Activated CD4-positive, alpha-beta T cell treated with anti-CD3 and anti-CD28 coated beads, Interleukin-2, amount 10 ng/mL, durations not matched to agents 7 days and 5 days (primary cell): ENCODE measurements at places on chromosomes 4 and X.

GRCh38 chr4:16111533-16111932 lies 27.7 kb upstream of the PROM1 start:
- no peak for DNase-seq

- no peak for DNase-seq
Observed at GRCh38 chr4:11469650-11470437, 41.1 kb upstream of the HS3ST1 start.

DNA sequence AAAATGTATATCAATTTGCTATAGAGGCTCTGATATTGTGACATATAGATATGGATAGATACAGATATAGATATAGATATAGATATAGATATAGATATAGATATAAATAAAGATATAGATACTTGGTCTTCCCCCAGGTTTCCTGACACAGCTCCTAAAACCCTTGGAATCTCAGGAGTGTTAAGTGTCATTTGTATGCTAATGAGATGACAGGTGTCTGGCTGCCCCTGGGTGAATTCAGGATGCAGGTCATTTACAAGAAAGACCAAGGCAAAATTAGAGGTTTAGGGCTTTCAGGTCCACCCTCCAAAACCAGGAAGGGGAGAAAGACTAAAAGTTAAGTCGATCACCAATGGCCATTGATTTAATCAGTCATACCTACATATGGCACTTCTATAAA lies 1034.8 kb downstream of the PDHA2 start:
- no peak for DNase-seq

- DNase-seq, result no peak
Observed at GRCh38 chr4:1218634-1219565, 30.0 kb downstream of the CTBP1 start.

DNA sequence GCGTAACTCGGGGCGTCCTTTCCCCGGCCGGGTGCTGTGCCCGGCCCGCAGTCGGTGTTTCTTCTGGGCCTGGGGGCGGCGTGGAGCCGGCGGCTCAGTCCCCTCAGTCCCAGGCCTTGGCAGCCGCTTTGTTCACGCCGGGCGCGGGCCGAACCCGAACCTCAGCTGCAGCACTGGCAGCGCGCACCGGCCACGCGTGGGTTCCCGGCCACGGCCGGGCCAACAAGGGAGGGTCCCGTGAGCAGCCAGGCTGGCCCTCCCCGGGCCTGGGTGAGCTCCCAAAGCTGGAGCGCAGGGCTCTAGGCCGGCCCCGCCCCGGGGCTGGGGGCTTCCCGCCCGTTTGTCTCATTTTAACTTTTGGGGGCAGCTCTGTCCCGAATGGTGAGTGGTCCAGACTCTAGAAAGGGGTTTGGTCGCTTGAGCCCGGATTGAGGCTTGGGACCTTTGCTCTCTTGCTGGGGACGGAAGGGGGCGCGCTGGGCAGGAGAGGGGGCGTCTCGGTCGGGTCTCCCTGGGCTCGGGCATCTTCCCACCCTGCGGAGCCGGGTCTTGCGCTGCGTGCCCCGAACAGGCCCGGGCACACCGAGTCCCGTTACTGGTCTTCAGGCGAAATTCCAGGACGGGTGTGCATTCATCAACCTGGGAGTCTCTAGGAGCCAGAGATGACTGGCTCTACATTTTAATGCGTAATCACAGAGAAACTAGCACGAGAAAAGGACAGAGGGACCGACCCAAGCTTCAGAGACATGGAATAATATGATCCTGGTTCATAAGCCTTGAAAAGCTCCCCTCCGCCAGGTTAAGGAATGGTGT lies 177.1 kb downstream of the CBR4 start:
- no peak for DNase-seq

DNA sequence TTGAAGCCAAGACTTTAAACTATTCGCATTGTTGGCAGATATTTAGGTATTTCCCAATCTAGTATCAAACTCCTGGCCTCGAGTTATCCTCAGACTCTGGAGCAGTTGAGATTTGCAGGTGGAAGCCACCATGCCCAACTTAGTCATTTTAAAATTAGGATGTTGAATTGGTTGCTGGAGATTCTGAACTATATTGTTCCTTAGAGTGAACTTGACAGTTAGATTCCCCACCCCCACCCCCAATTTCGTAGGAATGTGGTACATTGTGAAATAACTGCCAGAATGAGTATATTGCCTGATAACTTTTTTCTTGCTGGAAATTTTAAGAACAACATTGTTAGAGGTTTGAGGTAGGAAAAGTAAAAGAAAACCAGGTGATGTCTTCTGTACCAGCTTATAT lies 2.3 kb downstream of the NOCT start:
- DNase-seq, result no peak

DNA sequence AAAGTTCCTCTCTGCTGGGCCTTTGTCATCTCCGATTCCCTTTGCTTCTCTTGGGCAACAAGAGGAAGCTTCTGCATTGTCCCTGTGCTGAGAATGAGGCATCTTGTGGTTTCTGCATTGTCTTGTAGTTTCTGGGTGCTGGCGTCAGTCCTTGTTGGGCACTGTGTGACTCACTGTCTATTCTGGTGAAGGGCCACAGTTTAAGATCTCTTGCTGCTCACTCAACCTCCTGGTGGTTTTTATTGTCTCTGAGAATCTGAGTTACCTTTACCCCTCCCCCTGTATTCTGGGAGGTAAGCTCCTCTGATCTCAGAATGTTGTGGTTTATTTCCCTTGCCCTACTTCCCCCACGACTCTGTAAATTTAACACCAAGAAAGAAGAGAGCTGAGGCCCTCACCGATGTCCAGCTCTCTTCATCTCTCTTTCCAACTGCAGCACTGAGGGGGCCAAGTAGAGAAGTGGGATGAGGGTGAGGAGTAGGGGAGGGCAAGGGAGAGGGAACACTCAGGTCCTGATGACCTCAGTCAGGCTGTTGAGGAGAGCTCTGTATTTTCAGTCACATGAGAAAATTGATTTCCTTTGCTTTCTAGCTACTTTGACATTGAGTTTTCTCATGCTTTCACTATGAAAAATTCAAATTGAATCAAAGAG lies 441.6 kb upstream of the PITX2 start:
- no peak for DNase-seq

DNA sequence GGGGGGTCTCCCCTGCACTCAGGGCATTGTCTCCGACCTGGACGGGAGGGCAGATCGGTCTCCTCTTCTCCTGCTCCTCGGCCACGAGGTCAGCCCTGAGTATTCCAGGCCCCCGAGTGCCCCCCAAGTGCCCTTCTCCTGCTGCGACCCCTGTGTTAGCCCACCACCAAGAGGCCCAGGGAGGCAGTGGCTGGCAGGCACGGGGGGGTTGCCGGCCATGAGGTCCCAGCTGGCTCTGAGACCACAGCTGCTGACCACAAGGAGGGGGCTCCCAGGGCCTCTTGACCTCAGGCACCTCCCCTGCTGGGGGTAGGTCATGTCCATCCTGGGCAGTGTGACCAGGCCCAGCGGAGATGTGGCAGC lies 186.1 kb upstream of the PSAPL1 start:
- DNase-seq, result no peak

- peak; percentile 55 for DNase-seq
Observed at GRCh38 chr4:82865592-82865991, 25.4 kb downstream of the SEC31A start.

DNA sequence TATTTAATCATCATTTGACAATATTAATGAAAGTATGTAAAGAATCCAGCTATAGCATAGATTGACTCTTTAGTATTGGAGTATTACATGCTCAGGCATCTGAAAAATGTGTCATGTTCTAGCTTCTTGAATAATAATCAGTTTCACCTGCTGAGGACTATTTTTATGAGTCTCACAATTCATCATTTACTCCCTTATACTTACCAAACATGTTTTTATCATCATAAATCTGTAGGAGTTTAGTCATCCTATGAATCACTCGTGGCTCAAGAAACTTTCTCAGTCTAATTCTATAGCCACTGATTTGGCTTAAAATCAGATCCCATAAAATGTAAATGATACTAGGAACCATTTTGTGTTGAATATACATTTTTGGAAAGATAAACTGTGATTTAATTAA lies 1616.1 kb downstream of the C4orf33 start:
- DNase-seq, result no peak

DNA sequence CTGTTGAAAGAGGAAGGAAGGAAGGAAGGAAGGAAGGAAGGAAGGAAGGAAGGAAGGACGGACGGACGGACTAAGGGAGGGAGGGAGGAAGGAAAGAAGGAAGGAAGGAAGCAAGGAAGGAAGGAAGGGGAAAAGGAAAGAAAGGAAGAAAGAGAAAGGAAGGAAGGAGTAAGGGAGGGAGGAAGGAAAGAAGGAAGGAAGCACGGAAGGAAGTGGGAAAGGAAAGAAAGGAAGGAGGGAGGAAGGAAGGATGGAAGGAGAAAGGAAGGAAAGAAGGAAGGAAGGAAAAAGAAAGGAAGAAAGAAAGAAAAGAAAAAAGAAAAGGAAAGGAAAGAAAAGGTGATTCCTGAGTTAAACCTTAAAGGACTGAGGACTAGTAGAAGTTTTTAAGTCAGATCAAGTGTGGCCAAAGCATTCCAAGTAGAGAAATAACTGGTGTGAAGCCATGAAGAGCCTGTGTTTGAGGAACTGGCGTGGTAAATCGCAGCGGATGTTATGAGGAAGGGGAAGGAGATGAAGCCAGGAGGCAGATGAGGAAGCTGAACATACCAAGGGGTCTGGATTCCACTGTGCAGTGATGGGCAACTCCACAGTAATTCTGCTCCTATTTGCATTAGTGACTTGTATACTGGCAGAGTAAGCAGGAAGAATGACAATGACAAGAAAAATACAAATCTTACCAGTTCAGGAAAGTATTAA lies 163.5 kb downstream of the MGST2 start:
- DNase-seq, result no peak

DNA sequence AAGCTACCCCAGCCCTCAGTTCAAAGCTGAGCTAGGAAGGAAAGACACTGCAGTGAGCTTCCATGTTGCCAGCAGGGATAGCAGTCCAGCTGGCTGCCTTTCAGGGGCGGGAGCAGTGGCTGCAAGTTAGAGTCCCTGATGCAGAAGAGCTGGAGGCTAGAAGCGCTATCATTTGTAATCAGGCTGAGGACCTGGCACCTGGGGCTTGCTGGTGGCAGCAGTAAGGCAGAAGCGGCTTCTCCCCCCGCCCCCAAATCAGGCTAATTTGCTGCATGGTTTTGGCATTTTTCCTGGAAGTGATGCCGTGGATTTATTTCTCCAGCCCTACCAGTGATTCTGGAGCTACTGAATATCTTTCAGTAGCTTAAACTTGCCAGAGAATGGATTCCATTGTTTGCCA lies 203.3 kb downstream of the CLCN4 start:
- no peak for DNase-seq

GRCh38 chr4:161517941-161518340 lies 645.9 kb downstream of the FSTL5 start:
- DNase-seq, result no peak

DNA sequence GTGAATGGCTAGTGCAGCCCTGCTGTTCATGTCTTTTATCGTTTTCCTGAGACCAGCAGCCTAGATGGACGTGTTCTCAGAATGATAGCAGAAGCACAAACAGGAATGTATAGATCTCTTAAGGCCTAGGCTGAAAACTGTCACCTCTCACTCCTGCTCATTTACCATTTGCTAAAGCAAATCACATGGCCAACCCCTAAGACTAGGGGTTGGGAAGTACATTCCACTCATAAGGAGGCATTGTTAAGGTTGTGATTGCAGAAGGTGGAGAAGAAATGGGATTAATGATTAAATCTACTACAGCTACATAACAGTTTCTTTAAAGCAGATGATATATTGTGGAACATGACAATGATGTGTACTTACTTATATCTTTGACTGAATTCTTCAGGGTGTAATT lies 536.8 kb upstream of the FTHL17 start:
- DNase-seq, result no peak

DNA sequence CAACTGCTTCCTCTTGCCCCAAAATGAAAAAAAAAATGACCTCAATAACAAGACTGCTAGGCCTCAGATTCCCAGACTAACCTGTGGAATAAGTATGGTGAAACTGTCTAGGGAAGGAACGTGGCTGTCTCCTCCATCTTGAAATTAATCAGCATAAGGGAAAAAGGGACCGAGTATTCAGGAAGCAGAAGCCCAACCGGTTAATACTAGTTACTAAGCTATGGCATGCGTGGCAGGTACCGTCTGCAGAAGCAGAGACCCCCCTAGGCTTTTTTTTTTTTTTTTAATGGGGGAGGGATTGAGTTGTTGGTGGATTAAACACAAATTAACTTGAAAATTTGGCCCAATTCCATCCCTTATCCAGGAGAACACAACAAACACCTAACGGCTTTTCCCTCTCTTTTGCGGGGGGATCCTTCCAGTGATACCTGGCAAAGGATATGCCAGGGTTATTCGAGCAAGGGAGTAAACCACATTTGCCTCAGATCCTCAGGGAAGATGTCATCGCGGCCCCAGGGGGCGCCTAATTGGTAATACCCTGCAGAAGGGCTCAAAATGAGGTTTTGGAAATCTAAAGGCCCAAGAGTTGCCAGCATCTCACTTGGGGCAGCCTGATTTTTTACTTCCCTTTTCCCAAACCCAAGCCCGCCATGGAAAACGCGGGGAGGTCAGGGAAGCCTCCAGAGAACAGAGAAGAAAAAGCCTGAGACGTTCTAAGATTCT lies 893 bp downstream of the RLIM start:
- no peak for DNase-seq

GRCh38 chr4:86818211-86818610 lies 31.0 kb downstream of the SLC10A6 start:
- DNase-seq, result no peak

- no peak for DNase-seq
Observed at GRCh38 chrX:96379951-96380350, 304.7 kb upstream of the DIAPH2 start.

- peak; percentile 49 for DNase-seq
Observed at GRCh38 chrX:54891573-54891972, 29.1 kb upstream of the TRO start.

GRCh38 chr4:123785538-123785937 lies 388.9 kb downstream of the SPRY1 start:
- DNase-seq, result no peak

DNA sequence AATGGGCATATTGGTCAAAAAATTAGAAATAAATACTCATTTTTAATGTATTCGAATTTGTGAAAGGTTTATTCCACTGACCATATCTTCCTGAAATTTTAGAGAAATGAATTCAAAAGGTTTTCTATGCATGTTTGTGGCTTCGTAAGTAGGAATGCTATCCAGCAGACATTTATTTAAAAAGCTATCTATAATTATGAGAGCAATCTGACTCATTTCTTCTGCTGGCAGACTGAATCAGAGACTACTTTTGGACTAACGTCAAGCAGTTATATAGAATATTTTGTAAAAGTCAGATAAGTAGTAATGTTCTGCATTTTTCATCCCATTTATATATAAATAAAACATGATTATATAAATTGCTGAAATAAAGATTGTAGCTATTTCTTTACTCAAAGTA lies 125.0 kb downstream of the SPCS3 start:
- no peak for DNase-seq

DNA sequence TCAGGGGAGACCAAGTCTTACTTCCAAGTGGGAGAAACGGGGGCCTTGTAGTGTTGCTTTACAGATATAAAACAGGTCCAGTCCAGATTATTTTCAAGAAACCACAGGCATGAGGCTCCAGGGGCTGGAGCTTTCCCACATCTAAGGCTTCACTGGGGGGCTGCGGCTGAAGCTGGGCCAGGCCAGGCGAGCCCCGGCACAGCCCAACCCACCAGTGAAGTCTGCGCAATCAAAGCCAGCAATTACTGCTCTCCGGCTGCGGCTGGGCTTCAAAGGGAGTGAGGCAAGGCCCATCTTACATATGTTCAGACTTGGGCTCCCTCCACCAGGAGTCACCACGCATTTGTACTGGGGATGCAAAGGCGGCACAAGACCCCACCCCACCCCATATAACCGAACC lies 61.7 kb downstream of the HADH start:
- no peak for DNase-seq

- peak; percentile 48 for DNase-seq
Observed at GRCh38 chrX:1205681-1206611, 6.5 kb downstream of the CRLF2 start.
